ENCODE measurements at places on chromosomes 13 and 19.

DNA sequence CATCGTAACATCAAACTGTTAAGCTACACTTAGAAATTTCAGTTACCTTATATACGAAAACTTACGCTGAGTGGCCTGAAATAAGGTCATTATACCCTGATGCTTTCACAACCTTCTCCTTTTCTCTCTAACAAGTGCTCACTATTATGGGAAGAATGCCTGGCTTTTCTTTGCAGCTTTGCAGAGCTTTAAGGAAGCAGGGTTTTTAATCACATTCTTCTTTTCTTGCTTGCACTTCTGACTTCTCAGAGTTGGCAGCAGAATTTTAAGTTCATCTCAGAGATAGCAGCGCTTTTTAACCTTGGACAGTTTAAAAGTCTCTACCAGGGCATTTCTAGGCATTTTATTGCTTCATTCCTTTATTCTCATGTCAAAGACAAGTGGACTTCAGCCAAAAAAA lies 285.1 kb downstream of the SPRY2 start:
- DNase-seq, result no peak

DNA sequence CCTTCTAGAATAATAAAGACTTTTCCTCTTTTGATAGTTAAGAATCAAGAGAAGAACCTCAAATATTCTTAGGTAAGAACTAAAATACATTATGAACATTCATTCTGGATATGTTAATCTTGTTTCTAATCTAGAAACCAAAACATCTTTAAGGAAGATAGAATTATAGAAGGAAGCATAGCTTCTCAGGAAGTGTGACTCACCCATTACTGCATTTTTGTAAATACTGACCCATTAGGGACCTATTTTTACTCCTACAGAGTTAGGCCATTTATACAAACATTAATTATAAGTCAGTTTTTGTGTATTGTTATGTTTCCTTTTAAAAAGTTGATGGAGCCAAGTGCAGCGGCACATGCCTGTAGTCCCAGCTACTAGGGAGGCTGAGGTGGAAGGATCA lies 147.1 kb downstream of the NUFIP1 start:
- no peak for DNase-seq

- DNase-seq, result no peak
Measured at GRCh38 chr19:7743425-7743841, 3.9 kb downstream of the CD209 start.

DNA sequence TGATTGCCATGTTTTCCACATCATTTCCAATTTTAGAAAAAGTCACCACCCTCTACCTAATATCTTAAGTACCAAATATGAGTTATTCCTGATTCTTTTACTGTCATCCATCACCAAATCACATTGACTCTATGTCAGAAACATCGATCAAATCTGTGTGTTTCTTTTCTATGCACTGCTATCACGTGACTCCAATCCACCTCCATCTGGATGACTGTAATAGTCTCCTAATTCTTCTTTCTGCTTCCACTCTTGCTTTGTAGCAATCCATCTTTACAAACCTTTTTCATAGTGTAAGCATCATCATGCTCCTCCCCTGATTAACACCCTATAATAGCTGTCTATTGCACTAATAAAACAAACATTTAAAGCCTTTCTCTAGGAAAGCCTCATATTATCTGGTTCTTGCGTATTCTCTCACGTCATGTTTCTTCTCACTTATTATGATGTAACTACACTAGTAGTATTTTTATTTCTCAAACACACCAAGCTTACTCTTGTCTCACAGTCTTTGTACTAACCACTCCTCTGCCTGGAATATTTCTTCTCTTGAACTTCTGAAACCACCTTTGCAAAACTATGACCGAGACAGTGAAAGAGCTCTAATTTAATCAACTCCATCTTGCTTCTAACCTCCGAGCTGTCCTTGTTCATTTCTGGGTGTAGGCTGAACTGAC lies 10.7 kb upstream of the FPR3 start:
- no peak for DNase-seq

GRCh38 chr19:35370722-35371121 lies at the start of gene GPR42:
GPR42 (plus strand) TSS chr19:35371068; CDS start chr19:35371360, 292 bp downstream.
- no peak for DNase-seq

GRCh38 chr13:85095418-85096272 lies 703.6 kb downstream of the SLITRK6 start:
- no peak for DNase-seq

DNA sequence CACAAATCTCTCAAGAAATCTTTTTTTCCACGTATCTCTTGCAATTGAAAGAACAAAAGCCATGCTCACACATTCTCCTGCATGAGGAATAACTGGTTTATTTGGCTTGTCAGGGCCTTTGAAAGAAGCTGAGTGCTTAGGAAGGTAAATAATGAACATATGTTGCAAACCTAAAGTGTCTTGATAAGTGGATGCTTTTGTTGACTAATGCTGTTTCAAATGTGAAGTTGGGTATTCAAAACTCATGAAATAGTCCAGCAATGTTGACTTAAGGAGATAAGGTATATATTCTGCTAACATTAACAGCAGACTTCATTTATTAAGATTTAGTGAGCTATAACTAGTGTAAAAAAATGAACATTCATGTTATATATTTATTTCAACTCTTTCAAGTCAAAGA lies 1792.7 kb upstream of the MIR17HG start:
- DNase-seq, result peak; percentile 4

DNA sequence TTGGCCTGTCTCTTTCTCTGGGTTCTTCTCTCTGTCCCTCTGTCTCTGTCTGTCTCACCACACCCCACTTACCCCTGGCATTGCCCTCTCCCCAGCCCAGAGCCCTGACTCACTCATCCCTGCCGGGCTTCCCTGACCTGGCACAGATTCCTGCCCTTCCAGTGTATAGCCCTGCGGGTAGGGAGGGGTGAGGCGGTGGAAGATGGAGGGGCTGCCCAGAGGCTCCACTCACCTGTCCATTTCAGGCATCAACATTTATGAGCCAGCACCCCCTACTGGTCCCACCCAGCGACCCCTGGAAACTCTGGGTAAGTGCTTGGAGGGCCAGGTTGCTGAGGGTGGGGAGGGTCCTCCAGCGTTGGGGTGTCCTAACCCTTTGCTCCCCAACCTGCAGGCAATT lies 1.0 kb downstream of the NCCRP1 start:
- no peak for DNase-seq

- no peak for DNase-seq
Measured at GRCh38 chr13:110716247-110716515, 2.7 kb downstream of the ING1 start.

GRCh38 chr13:70945506-70945905 lies 837.3 kb upstream of the KLHL1 start:
- no peak for DNase-seq

GRCh38 chr19:39792999-39793546 lies 14.4 kb downstream of the LEUTX start:
- peak; percentile 76 for DNase-seq

- DNase-seq, result no peak
Measured at GRCh38 chr13:108322206-108322824, 52.8 kb downstream of the TNFSF13B start.

DNA sequence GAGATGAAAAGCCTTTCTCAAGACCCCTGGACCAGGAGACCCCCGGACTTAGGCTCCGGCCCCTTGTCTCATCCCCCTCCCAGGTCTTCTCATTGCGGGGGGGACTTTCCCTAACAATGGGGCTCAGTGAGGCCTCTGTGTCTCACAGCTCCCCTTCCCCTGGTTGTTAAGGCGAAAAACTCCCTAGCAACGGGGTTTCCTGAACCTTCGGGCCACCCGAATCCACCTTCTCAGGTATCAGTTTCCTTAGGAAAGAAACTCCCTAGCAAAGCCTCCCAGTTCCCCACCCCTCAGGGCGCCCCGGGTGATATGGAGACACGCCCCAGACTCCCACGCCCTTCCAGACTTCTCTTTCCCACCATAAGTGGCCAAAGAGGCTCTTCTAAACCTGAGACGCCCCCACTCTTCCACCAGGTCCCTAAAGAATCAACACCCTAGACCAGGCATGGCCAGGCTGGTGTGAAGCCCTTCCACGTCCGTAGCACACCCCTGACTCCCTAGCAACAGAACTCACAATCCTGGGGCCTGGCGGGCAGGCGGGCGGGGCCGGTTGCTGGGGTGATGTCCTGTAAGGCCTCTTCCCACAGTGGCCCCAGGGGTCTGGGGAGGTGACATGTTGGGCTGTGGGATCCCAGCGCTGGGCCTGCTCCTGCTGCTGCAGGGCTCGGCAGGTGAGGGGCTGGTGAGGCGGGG lies at the start of gene TMEM190:
TSS of gene TMEM190 (plus strand) at position 586 of the 693 bp plus-strand sequence. CDS start at position 614, 28 bp downstream.
- no peak for DNase-seq

DNA sequence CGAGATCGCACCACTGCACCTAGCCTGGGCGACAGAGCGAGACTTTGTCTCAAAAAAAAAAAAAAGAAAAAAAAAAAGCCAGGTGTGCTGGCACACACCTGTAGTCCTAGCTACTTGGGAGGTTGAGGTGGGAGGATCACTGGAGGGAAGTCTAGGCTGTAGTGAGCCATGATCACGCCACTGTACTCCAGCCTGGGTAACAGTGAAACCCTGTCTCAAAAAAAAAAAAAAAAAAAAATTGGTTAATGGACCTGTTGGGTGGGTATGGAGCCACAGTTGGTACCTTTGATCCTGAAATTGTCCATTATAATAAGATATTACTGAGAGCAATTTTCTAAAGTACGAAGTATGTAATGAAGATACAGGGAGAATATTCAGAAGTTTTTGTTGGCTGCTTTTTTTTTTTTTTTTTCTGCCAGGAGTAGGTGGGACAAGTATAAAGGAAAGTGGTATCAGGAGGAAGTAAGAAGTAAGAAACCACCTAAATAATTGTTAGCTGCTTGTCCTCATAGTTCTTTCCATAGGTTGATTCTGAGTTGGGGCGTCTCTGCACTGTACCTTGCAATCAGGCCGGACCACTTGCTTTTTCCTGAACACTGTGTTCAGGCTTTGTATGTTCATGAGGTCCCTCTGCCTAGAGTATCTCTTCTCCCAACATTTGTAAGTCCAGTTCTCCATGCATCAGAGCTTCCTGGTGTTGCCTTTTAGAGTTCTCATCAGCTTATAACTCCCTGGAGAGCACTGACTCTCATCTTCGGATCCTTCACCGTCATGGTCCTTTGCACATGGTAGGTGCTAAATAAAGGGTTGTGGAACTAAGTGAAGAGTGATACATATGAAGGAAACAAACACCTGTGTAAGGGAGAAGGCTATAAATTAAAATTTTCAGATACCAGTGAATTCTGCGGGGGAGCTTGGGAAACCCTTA lies 31.7 kb downstream of the ARHGAP35 start:
- DNase-seq, result no peak

DNA sequence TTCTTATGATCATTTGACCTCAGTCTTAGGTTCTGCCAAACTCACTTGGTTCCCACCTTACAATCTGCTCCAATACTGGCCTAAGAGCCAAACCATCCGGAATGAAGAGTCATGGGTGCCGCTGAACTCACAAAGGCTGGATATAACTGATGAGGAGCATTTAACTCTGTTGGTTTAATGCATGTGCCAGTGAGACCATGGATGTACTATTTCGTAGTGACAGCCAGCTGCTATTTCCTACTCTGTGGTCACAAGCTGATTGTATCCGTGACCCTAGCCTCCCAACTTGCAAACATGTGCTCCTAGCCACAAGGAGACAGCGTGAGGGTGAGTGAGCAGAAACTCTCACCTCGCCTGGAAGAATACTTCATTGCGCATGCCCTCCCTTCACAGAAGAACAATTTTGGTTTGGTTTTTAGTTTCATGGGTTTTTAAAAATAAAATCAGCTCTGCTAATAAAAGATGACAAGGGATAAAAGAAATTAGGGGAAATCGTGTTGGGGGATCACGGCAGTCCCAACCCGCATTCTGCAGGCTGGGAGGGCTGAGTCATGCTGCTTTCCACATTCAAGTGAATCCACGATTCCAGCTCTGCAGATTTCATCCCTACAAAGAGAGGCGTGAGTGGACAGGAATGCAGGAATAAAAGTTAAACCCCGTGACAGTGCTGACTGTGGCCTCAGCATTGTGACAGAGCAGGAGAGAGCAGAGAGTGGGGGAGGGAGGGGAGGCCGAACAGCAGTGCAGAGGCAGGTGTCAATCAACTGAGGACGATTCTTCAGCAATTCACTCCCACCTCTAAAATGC lies 66.8 kb upstream of the RAP2A start:
- DNase-seq, result no peak

- DNase-seq, result no peak
Measured at GRCh38 chr19:1533510-1534150, 9.8 kb downstream of the PLK5 start.

- DNase-seq, result no peak
Measured at GRCh38 chr13:94057618-94058186, 421.8 kb downstream of the DCT start.

DNA sequence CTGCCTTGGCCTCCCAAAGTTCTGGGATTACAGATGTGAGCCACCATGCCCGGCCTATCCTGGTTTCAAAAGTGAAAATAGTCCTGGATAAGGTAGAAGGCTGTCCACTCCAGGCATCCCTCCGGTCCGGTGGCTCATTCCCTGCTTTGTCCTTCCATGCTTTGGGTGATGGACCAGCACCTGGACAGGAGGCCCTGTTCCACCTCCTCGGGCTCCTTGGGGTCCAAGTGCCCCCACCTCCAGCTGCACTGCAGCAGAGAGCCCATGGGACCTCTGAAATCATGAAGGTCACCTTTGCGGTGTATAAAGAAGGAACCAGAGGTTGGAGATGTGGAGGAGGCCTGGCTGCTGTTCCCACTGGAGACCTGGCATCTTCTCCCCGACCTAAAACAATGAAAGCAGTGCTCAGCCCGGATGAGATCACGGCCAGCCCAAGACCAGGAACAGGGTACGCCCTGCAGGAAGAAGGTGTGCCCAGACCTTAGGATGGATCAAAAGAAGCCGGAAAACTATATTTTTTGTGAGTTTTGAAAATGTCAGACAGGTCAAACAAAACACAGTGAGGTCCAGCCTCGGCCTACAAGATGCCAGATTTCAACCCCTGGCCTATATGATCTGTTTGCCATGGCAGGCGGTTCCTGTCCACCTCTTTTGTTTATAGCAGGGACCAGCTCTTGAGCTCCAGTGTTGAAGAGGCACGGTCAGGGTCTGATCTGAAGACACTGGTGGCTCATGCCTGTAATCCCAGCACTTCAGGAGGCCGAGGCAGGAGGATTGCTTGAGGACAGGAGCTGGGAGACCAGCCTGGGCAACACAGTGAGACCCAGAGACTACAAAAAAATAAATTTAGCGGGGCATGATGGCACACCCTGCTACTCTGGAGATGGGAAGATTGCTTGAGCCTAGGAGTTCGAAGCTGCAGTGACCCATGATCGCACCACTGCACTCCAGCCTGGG lies 5.8 kb downstream of the LSR start:
- DNase-seq, result no peak

GRCh38 chr13:98509271-98510155 lies 67.4 kb downstream of the STK24 start:
- DNase-seq, result no peak

- no peak for DNase-seq
Measured at GRCh38 chr19:30873003-30873402, 476.2 kb downstream of the TSHZ3 start.

DNA sequence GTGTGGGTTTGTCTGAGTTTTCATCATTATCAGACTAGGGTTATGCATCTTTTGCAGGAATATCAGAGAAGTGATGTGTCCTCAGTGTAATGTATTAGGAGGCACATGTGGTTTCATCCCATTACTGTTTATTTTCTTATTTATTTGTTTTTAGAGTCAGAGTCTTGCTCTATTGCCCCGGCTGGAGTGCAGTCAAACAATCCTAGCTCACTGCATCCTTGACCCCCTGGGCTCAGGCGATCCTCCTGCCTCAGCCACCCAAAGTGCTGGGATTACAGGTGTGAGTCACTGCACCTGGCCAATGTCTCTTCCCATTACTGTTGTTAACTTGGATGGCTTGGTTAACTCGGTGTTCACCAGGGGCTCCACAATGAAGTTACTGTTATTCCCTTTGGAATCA lies 67.4 kb downstream of the MAP4K1 start:
- no peak for DNase-seq

- DNase-seq, result peak; percentile 89
Measured at GRCh38 chr19:14556662-14557188, 15.1 kb downstream of the NDUFB7 start.

GRCh38 chr19:41641879-41642485 lies 15.1 kb upstream of the CEACAM4 start:
- peak; percentile 76 for DNase-seq
